AG20443 (cell line): ENCODE measurements at places on chromosomes 4 and X.

GRCh38 chrX:3345281-3346191 is 916 bp downstream of the MXRA5 start:
- DNase-seq = peak; percentile 61

- no peak for DNase-seq
These were observed at the start of gene SHISA3 for GRCh38 chr4:42396752-42397634. TSS of gene SHISA3 (plus strand) at chr4:42397488. CDS start at chr4:42398057, 569 bp downstream.

- no peak for DNase-seq
These were observed 75.2 kb upstream of the PLAC8 start for GRCh38 chr4:83189631-83190136.

GRCh38 chr4:85967872-85968271 is 392.0 kb downstream of the MAPK10 start:
- DNase-seq = peak; percentile 22

DNA sequence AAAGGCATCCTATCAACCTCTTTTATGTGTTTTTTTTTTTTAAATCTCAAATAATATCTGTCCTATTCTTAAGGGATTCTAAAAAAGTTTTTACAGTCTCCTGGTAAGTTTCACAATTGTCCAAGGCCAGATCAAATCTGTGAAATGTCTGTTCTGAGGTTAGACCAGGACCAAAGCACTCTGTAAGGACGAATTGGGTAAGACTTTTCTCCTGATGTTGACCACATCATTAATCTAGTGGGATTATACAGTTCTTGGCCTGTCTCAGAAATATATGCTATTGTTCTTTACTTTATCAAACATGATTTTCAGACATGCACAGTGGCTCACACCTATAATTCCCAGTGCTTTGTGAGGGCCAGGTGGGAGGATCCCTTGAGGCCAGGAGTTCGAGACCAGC is 45.8 kb upstream of the TMEM131L start:
- no peak for DNase-seq
